ENCODE measurements at places on chromosomes 5 and 9. TPM values are rescaled to one million over a fixed set of nuclear protein-coding genes. Genes with fewer than 3 reads are reported as not detected.
A peak's percentile ranks its signal among the peaks of the same experiment; 100 is the strongest.

The TCF7 gene
- total RNA-seq: 2.9 TPM

The PITX1 gene
- 8.3 TPM for total RNA-seq

The IFNA16 gene
- total RNA-seq: not detected

The PSMD5 gene
- 34.2 TPM for total RNA-seq

The CHSY3 gene
- 12.4 TPM for total RNA-seq

The BARHL1 gene
- not detected for total RNA-seq

DNA sequence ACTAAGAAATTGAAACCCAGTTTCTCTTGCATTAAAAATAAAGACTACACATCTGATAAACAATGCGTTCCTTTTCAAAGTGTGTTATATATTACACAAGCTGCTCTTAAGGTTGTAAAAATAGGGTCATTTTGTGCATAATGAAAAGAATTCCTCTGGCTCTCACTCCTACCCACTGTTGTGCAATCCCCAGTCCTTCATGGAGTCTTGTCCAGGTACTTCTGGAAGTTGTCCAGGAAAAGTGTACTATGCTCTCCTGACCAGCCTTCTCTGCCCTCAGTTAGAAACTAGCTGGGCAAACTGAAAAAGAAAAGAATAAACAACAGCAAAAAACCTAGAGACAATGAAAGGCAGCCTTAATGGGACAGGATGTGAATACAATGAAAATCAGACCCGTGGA lies 345.5 kb upstream of the PAPPA start:
- no peak overlapping the region for H3K27ac ChIP-seq
- no peak overlapping the region for H3K4me3 ChIP-seq
- no peaks in the 10 kb centered on the region for H3K36me3 ChIP-seq
- no peaks in the 10 kb centered on the region for H3K27me3 ChIP-seq

DNA sequence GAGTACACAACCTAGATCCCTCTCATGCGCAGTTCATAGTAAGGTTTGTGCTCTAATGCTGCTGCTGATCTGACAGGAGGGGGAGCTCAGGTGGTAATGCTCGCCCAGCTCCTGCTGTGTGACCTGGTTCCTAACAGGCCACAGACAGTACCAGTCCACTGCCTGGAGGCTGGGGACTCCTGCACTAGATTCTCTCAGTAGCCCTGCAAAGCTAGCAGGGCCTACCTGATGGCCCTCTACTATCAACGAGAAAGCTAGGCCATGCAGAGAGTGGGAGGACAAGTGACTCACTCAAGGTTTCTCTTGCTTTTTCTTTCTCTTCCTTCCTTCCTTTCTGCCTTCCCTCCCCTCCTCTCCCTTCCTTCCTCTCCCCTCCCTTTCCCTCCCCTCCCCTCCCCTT lies 55.1 kb upstream of the TEX48 start:
- H3K27me3 ChIP-seq: no peaks in the 10 kb centered on the region
- no peak overlapping the region for H3K27ac ChIP-seq
- peaks cover 11% of the 10 kb centered on the region for H3K4me1 ChIP-seq
- H3K36me3 ChIP-seq: no peaks in the 10 kb centered on the region
- DNase-seq: no peak
- no peak overlapping the region for H3K4me3 ChIP-seq

DNA sequence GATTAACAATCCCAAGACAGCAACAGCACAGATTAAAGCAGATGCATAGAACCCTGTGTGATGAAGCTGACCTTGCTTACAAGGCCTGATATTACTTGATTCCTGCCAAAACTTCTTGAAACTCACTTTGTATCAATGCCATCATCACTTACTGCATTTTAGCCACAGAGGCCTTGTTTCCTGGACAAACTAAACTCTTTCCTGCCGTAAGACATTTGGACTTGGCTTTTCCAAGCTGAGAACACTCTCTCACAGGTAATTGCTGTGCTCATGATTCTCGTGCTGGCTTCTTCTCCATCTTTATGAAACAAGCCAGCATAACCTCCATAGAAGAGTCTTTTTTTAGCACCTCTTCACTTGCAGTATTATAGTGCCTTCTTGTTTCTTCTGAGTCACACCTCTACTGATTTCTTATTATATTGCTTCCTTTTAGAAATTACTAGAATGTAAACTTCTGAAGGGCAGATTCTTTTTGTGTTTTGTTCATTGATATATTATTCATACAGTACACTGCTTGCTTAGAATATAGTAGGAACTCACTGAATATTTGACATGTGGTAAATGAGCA lies 456.5 kb upstream of the ZNF608 start:
- DNase-seq: no peak
- H3K4me3 ChIP-seq: no peak overlapping the region
- H3K36me3 ChIP-seq: no peaks in the 10 kb centered on the region

GRCh38 chr5:32851559-32852173 lies 140.5 kb downstream of the NPR3 start:
- no peak for DNase-seq
- no peak overlapping the region for H3K4me3 ChIP-seq
- H3K27ac ChIP-seq: peak overlapping the region; percentile 70
- no peaks in the 10 kb centered on the region for H3K27me3 ChIP-seq

DNA sequence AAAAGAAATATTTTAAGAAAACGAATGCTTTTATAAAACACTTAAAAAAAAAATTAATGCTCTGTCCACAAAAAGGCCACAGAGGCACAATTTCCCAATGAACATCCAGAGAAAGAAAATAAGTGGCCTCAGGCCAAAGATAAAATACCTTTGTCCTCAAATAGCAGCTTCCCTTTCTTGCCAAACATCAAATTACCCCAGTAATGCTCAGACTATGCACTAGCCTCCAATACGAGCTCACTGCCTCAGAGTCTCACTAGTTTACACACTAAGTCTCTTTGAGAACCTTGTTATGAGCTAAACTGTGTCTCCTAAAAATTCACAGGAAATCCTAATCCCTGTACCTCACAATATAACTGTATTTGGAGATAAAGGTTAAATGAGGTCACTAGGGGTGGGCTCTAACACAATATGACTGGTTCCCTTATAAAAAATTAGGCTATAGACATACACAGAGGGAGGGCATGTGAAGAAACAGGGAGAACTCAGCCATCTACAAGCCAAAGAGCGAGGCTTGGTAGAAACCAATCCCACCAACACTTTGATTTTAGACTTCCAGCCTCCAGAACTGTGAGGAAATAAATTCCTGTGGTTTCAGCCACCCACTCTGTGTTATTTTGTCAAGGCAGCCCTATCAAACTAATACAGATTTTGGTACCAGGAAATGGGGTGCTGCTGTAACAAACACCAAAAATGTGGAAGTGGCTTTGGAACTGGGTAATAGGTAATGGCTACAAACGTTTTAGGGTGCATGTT lies 4.4 kb downstream of the MPDZ start:
- H3K27me3 ChIP-seq: no peaks in the 10 kb centered on the region
- H3K4me1 ChIP-seq: peaks cover 16% of the 10 kb centered on the region
- H3K4me3 ChIP-seq: no peak overlapping the region
- peak overlapping the region; percentile 81 for H3K27ac ChIP-seq
- H3K36me3 ChIP-seq: no peaks in the 10 kb centered on the region

DNA sequence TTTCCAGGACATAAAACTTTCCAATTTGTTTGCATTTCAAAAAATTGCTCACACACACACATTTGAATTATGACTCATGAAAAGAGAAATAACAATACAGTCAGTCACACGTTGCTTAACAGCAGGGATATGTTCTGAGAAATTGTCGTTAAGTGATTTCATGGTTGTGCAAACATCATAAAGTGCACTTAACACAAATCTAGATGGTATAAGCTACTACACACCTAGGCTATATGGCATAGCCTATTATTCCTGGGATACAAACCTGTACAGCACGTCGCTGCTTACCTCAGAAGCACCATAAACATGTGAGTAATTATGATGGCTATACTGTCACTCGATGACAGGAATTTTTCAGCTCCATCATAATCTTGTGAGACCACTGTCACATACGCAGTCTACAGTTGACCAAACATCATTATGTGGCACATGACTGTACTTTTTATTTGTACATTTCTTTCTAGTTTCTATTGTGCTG lies 378.2 kb downstream of the ACTL7B start:
- peak overlapping the region; percentile 100 for H3K27ac ChIP-seq
- H3K36me3 ChIP-seq: no peaks in the 10 kb centered on the region
- peak overlapping the region; percentile 16 for H3K4me3 ChIP-seq
- H3K27me3 ChIP-seq: no peaks in the 10 kb centered on the region

GRCh38 chr5:42995360-42995751 lies 44.8 kb downstream of the ANXA2R start:
- H3K4me1 ChIP-seq: peaks cover 20% of the 10 kb centered on the region
- H3K27me3 ChIP-seq: no peaks in the 10 kb centered on the region
- no peaks in the 10 kb centered on the region for H3K36me3 ChIP-seq
- peak overlapping the region; percentile 80 for H3K4me3 ChIP-seq
- DNase-seq: no peak

DNA sequence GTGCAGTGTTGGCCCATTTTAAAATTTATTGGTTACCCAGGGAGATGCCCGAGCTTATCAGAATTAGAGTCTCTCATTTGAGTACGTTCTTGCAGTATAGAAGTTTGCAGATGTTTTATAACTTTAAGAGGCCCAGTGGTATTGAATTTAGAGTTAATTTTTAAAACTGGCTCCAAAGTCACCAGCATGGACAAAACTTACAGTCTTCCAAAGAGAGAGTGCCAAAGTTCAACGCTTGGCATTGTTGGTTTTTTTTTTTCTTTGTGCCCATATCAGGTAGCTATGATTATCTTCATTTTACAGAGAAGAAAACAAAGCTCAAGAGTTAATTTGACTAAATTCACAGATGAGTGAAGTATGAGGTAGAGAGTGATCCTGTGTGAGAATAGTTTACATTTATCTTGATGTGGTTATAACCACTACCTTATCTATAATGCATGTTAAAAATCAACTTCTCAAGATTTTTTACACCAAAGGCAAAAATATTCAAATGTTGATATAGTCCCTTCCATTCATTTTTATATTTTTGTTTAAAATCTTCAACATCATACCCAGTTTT lies 273.7 kb upstream of the DMRT1 start:
- H3K27ac ChIP-seq: no peak overlapping the region
- H3K4me3 ChIP-seq: no peak overlapping the region
- peaks cover 6% of the 10 kb centered on the region for H3K27me3 ChIP-seq
- no peak for DNase-seq
- no peaks in the 10 kb centered on the region for H3K4me1 ChIP-seq

- H3K36me3 ChIP-seq: no peaks in the 10 kb centered on the region
- H3K27ac ChIP-seq: no peak overlapping the region
- no peak overlapping the region for H3K4me3 ChIP-seq
- no peaks in the 10 kb centered on the region for H3K27me3 ChIP-seq
- H3K4me1 ChIP-seq: no peaks in the 10 kb centered on the region
Measured at GRCh38 chr5:55914971-55915370, 63.8 kb downstream of the IL31RA start.

DNA sequence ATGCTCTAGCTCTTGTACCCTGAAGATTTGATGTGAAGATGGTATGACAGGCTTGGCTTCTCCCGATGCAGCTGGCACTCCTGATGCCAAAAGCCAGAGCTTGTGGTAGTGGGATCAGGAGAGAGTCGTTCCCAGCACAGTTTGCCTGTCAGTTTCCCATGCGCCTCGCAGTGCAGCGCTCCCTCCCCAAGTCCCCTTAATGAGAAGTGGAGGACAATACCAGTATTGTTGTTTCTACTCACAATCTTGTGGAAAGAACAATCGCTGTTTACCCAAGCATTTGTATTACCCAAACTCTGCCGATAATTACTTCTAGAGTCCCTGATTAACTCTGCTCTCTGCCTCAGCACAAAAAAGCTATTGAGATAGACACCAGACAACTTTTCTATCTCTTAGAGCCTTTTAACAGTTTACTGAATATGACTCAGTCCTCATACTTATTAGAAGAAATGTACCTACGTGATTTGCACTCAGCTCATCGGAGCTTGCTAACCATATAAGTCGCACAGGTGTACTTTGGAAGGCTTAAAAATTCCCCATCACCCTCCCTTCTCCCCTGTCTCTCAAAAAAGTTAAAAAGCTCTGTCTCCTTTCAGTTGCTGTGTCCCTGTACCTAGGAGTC lies 283.2 kb upstream of the TMEM161B start:
- no peaks in the 10 kb centered on the region for H3K36me3 ChIP-seq
- H3K27me3 ChIP-seq: no peaks in the 10 kb centered on the region
- no peak overlapping the region for H3K4me3 ChIP-seq
- no peak overlapping the region for H3K27ac ChIP-seq

GRCh38 chr9:26191711-26192110 lies 513.5 kb upstream of the TUSC1 start:
- no peak overlapping the region for H3K27ac ChIP-seq
- no peak for DNase-seq
- no peaks in the 10 kb centered on the region for H3K4me1 ChIP-seq
- H3K27me3 ChIP-seq: no peaks in the 10 kb centered on the region
- no peak overlapping the region for H3K4me3 ChIP-seq
- H3K36me3 ChIP-seq: no peaks in the 10 kb centered on the region

DNA sequence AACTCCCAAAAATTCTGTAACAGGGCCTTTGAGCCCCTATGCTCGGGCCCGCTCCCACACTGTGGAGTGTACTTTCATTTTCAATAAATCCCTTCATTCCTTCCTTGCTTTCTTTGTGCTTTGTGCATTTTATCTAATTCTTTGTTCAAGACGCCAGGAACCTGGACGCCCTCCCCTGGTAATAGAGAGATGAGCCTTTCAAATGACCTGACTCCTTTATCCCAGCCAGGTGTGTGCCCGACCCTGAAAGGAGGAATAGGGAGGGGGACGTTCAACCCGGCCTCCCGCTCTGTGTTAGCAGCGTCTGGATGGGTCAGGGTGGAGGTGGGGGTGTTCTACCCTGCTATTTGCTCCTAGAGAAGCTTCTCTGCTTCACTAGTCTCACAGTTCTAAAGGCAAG lies 53.9 kb downstream of the FXN start:
- no peak for DNase-seq
- no peaks in the 10 kb centered on the region for H3K36me3 ChIP-seq
- H3K27ac ChIP-seq: no peak overlapping the region
- no peaks in the 10 kb centered on the region for H3K27me3 ChIP-seq
- H3K4me3 ChIP-seq: no peak overlapping the region

DNA sequence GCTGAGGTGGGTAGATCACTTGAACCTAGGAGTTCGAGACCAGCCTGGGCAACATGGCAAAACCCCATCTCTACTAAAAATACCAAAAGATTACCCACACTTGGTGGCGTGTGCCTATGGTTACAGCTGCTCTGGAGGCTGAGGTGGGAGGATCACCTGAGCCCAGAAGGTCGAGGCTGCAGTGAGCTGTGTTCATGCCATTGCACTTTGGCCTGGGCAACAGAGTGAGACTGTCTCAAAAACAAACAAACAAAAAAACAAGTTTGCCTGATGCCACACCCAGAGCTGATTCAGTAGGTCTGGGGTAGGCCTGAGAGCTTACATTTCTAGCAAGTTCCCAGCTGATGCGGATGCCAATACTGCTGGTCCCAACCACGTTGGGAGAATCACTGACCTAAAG lies 60.5 kb upstream of the HSPA9 start:
- H3K36me3 ChIP-seq: no peaks in the 10 kb centered on the region
- peaks cover 7% of the 10 kb centered on the region for H3K27me3 ChIP-seq
- no peak overlapping the region for H3K4me3 ChIP-seq
- no peak overlapping the region for H3K27ac ChIP-seq
- no peaks in the 10 kb centered on the region for H3K4me1 ChIP-seq
- no peak for DNase-seq

All from osteoblast (primary cell).